Activated T-helper 1 cell treated with Interleukin-2 at 50 U/mL for 16 hours (primary cell): ENCODE measurements at places on chromosomes 3 and 15.

- no peak for DNase-seq
Measured at GRCh38 chr3:119779731-119780383, 2.0 kb upstream of the NR1I2 start.

DNA sequence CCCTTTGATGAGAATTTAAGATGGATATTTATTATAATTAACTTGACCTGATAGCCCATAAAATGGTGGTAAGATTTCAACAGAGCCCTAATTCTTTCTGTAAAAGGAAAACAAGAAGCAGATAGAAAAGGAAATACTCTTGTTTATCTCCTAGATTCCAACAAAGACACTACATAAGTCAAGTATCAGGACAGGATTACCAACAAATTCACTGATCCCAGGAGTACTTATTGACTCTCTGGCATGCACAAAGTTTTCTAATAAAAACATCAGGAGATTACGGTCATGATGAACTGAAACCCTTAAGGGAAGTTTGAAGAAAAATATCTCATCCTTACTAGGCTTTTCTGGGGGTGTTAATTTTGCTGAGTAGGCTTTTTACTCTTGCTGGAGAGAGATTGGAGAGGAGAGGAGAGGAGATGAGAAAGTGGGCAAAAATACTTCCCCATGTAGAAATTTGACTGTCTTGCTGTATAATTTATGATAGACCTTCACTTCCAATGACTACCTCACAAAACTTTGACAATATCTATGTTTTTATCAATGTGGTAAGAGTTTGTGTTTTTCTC, 43.1 kb upstream of the SLC24A5 start:
- DNase-seq, result no peak

GRCh38 chr3:154642145-154642544, 212.2 kb upstream of the GPR149 start:
- DNase-seq, result no peak

DNA sequence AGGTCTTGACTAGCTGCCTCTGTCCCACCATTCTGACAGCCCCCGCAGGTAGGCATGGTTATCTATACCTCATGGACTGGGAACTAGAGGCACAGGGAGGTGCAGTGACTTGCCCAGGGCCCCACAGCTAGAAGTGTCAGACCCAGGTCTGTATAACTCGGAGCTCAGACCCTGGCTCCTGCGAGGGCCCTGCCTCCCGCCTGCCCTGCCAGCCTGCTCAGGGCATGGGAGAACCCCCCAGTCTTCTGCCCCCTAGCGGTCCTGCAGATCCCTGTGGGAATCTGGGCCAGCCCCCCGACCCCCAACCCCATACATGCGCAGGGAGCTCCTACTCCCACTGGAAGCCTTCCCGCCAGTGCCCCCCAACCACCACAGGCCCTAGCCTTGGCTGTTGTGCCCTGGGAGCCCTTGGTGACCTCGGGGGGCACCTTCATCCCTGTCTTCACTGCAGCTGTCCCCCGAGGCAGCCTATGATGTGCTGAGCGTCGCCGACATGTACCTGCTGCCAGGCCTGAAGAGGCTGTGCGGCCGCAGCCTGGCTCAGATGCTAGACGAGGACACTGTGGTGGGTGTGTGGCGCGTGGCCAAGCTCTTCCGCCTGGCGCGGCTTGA, 6.9 kb downstream of the ABTB1 start:
- DNase-seq, result no peak

DNA sequence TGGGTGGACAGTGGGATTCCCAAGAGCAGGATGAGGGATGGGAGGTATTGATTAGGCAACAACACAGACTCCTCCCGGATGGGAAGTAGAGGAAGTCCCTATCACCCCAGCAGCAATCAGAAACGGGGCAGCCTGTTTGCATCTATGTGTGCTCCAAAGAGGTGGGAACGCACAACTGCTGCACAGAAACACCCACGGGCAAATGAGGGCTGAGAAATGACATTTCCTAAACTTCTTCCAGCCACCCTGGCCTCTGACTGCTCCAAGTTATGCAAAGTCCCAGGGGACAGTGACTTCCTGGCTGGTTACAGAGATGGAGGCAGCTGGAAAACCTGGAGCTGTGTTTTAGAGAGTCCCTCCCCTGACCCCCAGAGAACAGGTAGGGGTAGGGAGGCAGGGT, 42.6 kb downstream of the HCN4 start:
- DNase-seq, result no peak

- no peak for DNase-seq
Measured at GRCh38 chr3:62131620-62132019, 241.7 kb downstream of the FEZF2 start.

DNA sequence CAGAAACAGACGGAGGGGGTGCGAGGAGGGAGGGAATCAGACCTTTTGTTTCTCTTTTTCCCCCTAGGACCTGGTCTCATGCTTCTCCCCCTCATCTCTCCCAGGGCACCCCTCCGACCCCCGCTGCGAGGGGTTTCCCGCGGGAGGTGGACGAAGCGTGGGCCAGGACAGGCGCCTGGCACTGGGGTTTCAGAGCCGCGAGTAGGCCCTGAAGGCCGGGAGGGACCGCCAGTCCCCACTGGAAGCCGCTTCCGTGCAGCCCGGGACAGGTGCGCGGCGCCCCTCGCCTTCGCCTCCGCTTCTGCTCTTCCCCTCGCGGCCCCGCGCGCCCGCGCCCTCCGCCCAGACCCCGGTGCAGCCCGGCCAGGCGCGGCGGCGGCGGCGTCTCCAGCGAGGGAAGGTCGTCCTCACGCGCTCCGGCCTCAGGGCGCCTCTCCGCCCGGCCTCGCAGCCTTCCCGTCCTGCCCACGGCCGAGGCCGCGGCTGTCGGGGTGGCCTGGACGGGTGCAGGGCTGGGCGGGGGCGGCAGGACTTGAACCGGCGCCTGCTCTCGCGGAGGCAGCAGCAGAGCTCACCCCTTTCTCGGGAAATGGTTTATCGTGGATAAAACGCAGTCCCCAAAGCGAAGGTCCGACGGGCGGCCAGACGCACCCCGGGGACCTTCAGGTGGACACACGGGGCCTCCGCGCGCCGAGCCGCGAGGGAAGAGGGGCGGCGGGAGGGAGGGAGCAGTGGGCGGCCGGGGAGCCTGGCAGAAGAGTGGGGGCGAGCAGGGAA, 31.5 kb upstream of the ADAMTS17 start:
- no peak for DNase-seq

DNA sequence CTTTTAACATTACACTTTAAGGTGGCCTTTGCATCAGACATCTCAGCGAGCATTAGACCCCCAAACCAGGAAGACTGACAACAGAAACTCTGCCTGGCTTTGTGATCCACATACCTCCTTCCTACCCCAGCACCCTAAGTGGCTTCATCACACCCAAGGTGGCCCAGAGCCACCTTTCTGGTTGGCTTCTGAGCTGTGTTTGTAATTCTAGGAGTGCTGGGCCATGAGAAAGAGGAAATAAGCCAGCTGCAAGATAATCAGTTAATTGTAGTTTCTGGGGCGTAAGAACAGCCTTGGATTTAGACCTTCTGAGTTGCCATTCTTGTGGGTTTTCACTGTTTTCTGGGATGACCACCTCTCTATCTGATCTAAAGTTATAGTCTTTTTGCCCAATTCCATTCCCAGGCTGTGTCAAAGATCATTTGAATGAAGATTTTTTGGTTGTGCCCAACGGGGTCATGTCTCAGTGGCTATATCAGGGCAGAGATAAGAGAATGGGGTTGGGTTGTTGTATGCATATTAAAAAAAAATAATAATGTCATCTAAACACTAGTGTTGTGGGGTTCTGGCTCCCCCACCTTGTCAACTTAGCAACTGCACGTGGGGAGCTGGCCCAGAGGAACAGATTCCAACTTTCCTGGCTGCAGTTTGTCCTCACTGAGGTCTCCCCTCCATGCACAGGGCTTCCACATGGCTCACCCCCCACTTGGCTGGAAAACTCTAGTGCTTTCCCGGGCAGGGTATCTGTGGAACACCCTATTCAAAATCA, 234.8 kb upstream of the WNT5A start:
- no peak for DNase-seq

DNA sequence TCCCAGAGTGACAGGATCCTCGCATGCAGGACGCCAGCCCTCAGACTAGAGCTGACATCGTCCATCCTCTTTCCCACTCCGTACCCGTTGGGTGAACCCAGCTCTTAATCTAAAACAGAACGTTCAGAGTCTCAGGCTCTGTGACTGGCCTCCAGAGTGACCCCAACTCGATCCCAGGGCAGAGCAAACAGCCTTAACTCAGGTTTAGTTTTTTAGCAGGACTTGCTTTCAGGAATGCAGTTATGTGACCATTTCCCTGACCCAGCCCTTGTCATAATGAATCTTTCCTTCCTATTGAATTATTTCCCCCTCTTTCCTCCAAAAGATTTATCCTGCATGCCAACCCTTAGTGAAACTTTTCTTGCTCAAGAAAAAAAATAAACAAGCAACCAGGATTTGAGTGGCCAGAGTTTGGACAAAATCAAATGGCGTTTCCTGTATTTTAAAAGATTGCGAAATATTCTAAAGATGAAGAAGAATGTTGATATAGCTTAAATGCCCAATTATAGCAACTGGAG, 47.8 kb upstream of the RARB start:
- DNase-seq, result no peak

DNA sequence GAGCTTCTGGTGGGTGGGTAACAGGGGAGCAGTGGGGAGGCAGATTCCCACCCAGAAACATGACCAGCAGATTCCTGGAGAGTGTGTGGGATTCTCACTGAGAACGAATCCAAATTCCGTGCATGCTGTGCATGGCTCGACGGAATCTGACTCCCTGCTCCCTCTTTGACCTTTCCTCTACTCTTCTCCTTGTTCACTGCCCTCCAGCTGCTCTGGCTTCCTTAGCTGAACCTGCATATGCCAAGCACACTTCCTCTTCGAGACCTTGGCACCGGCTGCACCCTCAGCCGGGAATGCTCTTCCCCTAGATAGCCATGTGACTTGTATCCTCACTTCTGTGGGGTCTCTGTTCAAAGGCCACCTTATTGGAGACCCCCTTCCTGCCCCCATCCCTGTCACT, 6.3 kb downstream of the INSYN1 start:
- no peak for DNase-seq

- DNase-seq, result no peak
Measured at GRCh38 chr3:114127517-114127916, 51.3 kb downstream of the DRD3 start.

DNA sequence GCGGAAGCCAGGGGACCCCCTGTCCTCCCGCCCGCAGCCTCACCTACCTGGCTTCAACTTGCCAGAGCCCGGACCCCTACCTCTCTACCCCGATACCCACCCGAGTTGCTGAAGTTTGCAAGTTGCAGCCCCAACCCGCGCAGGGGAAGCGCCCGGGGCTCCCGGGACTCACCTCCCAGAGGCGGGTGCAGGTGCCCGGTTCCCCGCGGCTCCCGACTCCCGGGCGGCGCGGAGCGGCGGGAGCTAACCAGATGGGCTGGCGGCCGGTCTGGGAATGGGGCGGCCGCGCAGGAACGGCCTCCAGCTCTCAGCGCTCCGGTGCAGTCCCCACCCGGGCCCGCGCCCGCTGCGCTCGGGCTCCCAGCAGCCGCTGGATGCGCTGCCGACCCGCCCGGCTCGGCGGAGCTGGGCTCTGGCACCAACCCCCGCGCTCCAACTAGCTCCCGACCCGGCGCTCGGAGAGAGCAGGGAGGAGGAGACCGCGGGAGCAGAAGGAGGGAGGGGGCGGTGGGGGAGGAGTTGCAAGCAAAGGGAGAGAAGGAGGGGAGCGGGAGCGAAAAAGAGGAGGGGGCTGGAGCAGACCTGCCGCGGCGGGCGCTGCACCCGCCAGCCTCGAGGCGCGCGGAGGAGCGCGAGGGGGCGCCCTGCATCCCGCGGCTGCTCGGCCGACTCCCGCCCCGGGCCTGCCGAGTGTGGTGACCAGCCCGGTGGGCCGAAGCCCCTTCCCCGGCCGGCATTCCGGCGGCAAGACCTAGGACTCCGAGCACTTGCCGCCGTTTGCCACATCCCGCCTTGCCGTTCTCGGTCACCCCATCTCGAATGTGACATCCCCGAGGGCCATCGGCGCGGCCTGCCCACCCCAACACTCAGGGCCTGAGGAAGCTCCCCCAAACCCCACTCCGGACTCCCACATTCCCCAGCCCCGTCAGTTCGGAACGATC, at the start of gene SEMA5B:
SEMA5B (minus strand) TSS at position 472 of the 941 bp plus-strand sequence. CDS start 66,500 bp downstream, outside the sequence.
- no peak for DNase-seq

GRCh38 chr15:39171944-39172368, 408.9 kb upstream of the THBS1 start:
- no peak for DNase-seq

DNA sequence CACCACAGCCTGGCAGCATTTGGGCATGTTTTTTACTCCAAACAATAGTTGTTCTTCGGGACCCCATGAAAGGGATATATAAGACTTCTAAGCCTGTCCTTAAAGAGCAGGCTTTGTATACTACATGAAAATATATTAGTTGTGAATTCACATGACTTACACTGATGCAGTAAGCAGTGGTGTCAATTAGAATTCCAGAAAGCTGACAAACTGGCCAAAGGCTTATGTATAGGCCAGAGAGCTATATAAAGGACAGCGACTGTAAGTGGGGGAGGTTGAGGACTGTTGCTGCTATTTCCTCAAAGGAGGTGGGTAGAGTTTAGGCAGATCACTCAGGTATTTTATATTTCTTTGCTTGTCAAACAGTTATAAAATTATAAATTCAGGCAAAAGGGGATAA, 24.8 kb downstream of the KPNA4 start:
- DNase-seq, result no peak

DNA sequence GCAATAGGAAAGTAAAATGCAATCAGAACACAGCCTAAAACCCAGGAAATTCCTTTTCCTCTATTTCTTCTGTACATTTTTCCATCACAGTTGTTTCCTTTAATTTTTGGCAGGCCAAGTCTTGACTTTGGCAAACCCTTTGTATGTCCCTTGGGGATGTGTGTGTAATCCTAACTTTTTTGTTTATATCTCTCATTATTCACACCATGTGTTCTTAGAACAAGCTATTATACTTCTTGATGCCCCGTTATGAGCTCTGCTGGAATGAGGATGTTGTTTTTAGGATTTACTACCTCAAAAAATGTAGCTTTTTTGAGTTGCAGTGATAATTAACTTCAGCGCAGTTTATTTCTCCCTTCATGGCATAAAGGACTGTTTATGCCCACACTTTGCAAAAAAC, 123.4 kb downstream of the ABI3BP start:
- DNase-seq, result no peak

- DNase-seq, result no peak
Measured at GRCh38 chr3:152466784-152467183, 198.1 kb downstream of the MBNL1 start.

DNA sequence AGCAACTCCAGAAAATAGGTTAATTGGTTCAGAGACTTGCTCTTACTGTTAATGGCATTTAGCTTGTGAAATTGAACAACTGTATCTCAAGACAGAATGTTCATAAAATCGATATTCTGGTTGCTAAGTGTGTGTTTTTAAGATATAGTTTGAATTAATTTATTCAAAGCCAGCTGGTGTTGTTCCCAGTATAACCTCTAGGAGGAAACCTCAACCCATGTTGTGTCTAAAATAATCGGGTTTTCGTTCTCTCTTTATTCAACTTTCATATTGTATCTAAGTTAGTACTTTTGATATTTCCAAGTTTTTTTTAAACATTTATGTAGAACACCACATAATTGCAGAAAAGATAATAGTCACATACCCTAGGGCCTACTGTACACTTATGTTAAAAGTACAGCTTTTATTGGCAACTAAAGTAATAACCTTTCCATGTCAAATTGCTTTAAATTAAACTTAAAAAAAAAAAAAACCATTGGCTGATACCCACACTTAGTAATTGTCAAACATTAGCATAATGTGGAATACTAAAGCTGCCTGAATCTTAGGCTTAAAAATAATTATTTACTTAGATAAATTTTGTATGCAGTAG, 90.9 kb downstream of the SAMMSON start:
- no peak for DNase-seq

GRCh38 chr3:134366221-134366927, 7.9 kb downstream of the AMOTL2 start:
- no peak for DNase-seq
